ENCODE measurements at places on chromosomes 16 and 17.

DNA sequence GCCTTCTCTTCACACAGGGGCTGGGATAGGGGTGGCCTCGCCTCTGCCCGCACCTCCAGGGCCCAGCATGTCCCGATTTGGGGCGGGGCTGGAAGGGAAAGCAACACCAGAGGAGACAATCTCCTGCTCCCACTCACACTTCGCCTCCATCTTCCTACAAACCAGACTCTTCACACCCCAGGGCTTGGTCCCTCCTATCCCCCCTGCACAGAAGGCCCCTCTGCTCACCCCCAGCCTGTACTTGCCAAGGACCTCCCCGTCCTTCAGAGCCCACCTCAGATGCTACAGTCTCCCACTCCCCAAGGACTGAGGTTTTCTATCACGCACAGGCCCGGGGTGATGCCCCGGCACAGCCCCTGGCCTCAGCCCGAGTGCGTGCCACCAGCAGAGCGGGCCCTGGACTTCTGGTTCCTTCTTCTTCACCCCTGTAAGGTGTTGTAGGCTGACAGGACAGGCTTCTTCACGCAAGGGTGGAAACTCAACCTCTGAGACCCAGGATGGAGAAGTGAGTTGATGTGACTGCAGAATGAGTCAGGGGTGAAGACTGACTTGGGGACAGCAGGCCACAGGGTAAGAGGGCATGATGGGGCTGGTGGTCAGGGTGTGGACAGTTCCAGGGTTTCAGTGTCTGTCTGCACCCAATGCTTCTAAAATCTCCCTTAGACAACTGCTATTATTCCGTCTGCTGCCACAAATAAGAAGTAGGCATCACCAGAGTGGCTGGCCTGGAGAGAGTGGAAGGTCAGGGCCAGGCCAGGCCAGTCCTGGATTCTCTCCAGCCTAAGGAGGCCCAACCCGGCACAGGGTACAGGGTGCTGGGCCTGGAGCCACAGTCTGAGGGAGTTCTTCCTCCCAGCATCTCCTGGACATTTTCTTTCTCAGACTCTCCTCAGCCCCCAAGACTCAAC is 2.5 kb downstream of the ITGAE start:
- DNase-seq, result no peak

- DNase-seq, result no peak
Measured at GRCh38 chr16:89829630-89830437, 1.6 kb downstream of the SPIRE2 start.

GRCh38 chr17:43767053-43767712 is 8.6 kb upstream of the SOST start:
- no peak for DNase-seq

GRCh38 chr17:40034426-40035161 is 19.4 kb downstream of the CSF3 start:
- no peak for DNase-seq

DNA sequence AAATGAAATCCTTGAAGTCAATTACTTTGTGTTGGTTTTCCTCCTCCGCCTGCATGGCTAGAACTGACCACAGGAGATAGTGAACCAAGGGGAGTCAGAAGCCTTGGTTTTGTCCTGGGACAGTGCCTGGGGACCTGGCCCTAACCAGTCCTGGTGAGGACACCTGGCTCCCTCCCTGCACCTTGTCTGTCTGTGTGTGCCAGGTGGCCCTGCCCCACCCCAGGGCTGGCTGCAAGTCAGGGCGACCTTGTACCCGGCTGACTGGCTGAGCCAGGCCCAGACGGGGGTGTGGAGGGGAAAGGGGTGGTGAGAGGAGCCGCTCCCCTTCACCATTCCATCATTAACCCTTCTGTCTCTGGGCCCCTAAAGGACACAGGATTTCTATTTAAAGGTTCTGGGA is 3.4 kb downstream of the RAPGEFL1 start:
- DNase-seq, result no peak

- no peak for DNase-seq
Measured at GRCh38 chr16:51831595-51832367, 680.7 kb upstream of the SALL1 start.

DNA sequence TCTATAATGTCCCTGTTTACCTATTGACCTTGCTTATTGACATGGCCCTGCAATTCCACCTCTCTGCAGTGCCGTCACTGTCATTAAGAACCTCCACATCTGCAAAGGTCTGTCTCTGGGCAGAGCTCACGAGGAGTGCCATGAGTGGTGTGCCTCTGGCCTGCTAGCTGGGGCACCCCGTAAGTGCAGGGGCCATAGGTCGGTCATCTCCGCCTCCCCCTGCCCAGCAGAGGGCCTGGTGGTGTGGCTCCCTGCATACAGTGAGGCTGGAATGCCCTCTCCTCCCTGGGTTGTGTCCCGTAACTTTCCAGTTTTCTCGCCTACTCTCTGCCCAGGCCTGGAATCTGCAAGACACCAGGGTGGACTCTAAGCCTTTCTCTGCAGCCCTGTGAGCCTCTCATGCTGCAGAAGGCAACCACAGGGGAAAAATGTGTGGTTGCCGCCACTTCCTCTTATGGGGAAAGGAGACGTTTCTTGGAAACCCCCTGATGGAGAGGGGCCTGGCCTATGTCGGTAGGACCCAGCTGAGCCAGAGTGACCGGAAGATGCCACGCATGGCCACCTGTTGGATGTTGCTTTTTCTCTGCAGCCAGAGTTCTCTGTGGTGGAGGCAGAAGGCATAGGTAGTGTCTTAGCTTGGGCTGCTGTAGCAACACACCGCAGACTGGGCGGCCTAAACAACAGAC is 2.7 kb upstream of the SNX20 start:
- no peak for DNase-seq

- DNase-seq, result no peak
Measured at GRCh38 chr17:36691606-36692005, 90.2 kb downstream of the MRM1 start.

DNA sequence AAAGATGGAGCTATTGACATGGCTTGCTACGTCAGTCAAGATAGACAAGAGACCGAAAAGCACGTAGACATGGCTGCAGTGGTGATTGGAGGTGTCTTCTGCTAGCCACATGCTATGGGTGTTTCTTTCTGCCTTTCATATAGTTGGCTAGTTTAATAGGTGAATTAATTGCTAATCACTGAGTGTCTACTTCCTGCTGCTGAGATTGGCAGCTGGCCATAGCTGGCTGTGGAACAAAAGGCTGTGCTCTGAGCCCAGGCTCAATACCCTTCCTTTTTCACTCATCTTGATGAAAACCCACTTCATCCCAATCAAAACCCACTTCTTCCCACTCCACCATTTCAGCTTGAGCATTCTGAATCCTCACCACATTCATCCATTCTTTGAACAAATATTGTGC is 221.4 kb upstream of the MAF start:
- no peak for DNase-seq

- DNase-seq, result no peak
Measured at GRCh38 chr16:495127-495748, 32.3 kb upstream of the CAPN15 start.

Measured in NCI-H446 (cell line).